ENCODE measurements at places on chromosomes 1 and 21.
A peak's percentile ranks its signal among the peaks of the same experiment; 100 is the strongest.

- no peak for DNase-seq
Observed at GRCh38 chr1:104358086-104358485, 608.4 kb downstream of the AMY1C start.

DNA sequence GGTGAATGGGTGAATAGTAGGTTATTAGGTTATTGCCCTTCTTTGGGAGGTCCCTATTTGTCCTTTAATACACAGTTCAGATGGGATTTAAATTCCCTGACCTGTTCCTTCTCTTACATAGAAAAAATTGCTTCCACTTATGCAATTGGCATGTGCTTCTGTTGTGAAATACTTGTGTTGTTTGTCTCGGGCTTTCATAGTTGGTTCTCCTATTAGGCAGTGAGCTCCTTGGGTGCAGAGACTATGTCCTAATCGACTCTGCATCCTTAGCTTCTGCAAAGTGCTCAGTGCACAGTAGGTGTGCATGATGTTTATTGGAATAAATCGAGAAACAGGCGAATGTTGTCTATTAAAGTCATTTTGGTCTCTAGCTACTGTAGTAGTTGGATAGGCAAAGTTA, 1.3 kb upstream of the PDE4B start:
- no peak for DNase-seq

DNA sequence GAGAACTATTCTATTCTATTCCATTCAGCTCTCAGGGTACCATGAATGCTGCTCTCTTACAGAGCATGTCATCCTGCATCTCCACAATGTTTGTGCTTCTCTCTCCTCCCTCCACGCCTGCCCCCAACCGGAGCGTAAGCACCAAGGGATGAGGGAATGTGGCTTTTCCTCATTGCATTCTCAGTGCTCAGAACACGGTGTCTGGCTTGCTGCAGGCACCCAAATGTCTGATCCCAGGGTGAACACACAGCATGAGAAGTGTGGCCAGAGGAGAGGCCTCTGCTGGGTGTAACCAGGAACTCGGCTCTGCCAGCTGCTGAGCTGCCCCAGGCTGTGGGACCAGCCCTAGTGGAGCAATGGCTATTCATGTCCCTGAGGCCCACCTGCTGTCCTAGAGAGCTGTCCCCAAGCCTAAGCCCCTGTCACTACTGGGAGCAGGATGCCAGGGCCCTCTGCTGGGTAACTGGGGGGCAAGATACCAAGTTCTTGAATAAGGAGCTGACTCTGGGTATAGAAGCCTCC, 38.3 kb downstream of the OLFML2B start:
- DNase-seq: no peak

GRCh38 chr21:38824124-38824822, 18.5 kb downstream of the ETS2 start:
- DNase-seq: no peak

DNA sequence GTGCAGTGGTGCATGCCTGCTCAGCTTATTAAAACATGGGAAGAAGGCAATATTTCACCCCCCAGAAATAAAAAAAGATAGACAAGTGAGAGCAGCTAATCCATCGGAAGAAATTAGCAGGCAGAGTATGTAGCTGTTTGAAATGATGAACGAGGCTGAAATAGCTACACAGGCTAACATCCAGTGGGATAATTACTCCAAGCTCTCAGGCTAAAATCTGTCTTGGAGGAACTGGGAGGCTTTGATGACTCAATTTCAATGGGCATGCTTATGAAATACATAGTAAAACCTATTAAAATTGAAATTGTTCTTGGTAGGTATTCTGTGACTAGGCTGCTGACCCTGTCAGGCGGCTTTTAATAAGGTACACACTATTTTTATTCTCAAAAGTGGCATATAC, 84.1 kb upstream of the RRP15 start:
- no peak for DNase-seq

- DNase-seq: no peak
Observed at GRCh38 chr1:41184446-41184845, 57.7 kb downstream of the SCMH1 start.

- DNase-seq: no peak
Observed at GRCh38 chr1:158203693-158204457, 23.2 kb downstream of the CD1D start.

DNA sequence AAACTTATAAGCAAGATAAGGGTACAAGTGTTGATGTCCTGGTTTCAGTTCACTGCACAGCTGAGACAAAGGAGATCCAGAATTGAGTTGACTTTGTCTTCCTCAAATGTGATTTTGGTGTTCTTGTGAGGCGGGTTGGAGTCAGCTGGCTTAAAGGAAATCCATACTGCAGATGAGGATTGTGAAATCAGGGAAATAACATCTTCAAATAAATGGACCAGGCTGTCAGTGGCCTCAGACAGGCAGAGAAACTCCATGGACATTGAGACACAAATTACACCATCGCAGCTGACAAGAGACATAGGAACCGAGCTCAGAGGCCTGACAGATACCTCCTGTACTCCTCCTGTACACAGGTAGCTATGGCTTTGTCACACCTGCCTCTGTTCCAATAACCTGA, 27.0 kb upstream of the REG4 start:
- no peak for DNase-seq

DNA sequence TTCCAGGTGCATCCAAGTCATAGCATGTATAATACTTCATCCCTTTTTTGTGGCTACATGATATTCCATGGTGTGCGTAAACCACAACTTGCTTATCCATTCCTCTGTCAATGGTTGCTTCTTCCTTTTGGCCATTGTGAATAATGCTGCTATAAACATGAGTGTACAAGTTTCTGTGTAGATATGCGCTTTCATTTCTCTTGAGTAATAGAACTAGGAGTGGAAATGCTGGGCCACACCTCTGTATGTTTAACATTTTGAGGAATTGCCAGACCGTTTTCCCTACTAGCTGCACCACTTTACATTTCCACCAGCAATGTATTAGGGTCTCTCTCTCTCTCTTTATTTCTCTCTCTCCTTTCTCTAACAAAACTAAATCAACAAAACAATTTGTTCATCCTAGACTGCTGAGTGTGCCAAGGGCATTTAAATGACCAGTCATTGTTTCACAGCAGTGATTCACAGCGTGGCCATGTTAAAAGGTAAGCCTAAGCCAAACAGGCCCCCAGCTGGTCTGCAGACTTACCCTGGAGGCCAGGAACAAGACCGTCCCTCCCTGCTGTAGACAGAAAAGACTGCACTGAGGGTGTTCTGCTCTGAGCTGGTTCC, 53.2 kb upstream of the LYST start:
- no peak for DNase-seq

GRCh38 chr1:31688233-31688918, 15.4 kb downstream of the COL16A1 start:
- DNase-seq: no peak

- no peak for DNase-seq
Observed at GRCh38 chr1:116033322-116033721, 57.0 kb downstream of the SLC22A15 start.

DNA sequence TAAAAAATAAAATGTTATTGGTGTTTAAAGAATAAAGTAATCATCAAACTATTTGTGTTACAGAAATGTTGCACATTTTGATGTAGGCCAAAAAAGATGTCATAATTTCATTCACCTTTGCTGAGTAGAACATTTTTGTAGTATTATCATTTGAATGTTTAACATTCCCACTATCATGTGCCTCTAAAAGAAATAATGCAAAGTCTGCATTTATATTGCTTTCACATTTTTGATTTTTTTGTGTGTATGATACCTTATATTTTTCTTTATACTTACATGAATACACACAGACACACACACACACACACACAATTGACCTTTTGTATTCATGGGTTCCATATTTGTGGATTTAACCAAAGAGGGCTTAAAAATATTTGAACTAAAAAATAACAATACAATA, 544.2 kb upstream of the ZRANB2 start:
- no peak for DNase-seq

- no peak for DNase-seq
Observed at GRCh38 chr1:112532064-112532463, 23.3 kb downstream of the WNT2B start.

GRCh38 chr1:160580221-160580812, 1.0 kb upstream of the CD84 start:
- DNase-seq: no peak

DNA sequence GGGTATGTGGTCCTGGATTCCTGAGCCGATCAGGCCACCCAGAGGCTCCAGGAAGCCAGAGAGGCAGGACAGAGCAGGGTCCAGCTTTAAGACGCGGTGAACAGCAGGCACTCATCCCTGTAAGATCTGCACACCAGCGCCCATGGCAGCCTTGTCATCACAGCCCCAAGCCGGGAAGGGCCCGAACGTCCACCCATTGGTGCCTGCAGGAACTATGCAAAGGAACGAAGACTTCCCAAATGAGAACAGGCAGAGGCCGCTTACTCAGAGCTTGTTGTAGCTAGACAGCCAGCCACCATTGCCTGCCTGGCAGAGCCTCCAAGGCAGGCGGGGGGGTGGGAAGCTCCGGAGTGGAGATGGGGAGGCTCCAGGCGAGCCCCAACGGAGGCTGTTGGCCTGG, 12.1 kb upstream of the ARHGEF16 start:
- no peak for DNase-seq

DNA sequence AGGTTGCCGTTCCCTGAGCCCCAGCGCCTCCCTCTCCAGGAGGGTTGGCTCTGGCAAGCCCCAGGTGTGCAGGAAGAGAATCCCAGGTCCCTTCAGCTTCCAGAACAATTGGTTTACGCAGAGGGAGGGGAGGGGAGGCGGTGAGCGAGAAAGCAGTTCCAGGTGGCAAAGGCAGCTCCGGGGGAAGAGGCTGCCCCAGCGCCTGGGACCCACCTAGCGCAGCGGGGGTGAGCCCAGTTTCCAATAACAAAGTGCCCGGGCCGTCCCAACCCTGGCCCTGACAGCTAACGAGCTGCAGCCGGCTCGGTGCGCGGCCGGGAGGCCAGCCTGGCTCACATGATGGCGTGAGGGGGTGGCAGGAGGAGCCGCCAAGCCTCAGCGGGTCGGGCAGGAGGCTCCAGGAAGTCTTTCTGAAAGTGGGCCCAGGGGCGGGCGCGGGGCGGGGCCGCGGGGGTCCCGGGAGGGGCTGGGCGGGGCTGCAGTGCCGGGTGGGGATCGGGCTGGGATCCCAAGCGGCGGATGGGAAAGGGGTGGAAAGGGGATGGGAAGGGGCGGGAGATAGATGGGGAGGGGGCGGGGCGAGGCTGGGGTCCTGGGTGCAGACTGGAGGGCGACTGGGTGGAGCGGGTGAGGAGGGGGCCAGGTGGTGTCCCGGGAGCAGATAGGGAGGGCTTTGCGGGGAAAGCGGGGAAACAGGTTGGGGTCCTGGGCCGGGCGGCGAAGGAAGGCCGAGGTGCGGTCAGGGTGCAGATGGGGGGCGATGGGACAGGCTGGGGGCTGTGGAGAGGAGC, 22.8 kb downstream of the DHRS3 start:
- DNase-seq: peak; percentile 87
